ENCODE measurements at places on chromosomes 4 and X.

DNA sequence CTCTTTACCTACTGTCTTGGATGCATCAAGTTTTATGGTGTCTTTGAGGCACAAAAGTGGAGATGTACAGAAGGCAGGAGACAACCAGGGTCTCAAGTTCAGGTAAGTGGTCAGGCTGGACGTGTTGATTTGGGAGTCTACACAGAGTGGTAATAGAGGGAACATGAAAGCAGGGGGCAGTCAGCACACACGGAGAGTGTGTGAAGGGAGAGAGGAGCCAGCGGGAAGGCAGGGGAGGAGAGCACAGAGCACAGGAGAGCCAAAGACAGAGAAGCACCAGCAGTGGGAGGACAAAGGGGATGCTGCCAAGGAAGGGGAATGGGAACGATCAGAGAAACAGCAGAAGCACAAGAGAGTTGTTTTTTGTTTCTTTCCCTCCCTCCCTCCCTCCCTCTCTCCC, 32.9 kb downstream of the TMEM150C start:
- no peak for DNase-seq

GRCh38 chr4:100257567-100257966, 67.3 kb upstream of the DDIT4L start:
- DNase-seq, result no peak

DNA sequence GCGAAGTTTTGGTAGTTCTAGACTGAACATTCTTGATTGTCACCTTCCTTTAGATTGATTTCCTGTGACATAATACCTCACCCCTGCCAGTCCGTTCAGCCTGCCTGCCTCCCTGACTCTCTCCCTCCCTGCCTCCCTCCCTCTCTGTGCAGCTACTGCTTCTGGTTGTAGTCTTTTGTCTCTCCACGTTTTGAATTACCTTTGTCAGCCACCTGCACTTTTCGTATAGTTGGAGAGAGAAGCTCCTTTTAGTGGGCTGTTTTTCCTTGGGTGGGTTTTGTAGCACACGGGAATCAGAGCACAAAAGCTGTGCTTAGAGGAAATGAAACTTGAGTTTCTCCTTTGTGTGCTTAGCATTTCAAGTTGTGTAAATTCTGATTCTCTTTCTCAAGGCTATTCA, 32.6 kb upstream of the MSMO1 start:
- DNase-seq, result no peak

GRCh38 chr4:6520978-6521377, 48.6 kb upstream of the PPP2R2C start:
- DNase-seq, result no peak

DNA sequence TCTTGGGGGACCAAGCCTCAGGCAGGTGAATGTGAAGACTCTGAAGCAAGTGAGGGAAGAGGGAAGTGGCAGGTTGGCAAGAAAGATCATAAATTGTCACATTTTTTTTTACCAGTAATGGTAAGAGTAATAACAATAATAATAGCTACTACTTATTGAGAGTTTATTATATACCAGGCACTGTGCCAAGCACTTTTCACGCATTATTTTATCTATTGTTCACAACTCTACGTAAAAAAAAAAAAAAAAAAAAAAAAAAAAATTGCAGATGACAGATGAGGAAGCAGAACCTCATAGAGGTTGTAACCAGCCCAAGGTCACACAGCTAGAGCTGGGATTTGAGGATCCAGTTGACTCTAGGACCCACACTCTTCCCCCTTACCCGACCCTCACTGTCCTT, 40.9 kb downstream of the TSC22D3 start:
- no peak for DNase-seq

GRCh38 chr4:57043347-57044251, 64.9 kb downstream of the POLR2B start:
- DNase-seq, result no peak

Data from Peyer's patch (tissue), 4 donors.